ENCODE measurements at places on chromosomes 3 and 15. TPM values are rescaled to one million over a fixed set of nuclear protein-coding genes. Genes with fewer than 3 reads are reported as not detected.

The RCN2 gene
- 54.6 TPM for total RNA-seq

The SNTN gene
- not detected for total RNA-seq

The THRB gene
- total RNA-seq, result 27.3 TPM

The DAPK2 gene
- 5.0 TPM for total RNA-seq

The CD200 gene
- 11.9 TPM for total RNA-seq

The VGLL3 gene
- total RNA-seq, result 25.3 TPM

The DAG1 gene
- total RNA-seq, result 126 TPM

The SLC9A9 gene
- total RNA-seq, result 0.50 TPM

GRCh38 chr15:91426412-91426811 lies 326.4 kb downstream of the SV2B start:
- DNase-seq, result no peak

DNA sequence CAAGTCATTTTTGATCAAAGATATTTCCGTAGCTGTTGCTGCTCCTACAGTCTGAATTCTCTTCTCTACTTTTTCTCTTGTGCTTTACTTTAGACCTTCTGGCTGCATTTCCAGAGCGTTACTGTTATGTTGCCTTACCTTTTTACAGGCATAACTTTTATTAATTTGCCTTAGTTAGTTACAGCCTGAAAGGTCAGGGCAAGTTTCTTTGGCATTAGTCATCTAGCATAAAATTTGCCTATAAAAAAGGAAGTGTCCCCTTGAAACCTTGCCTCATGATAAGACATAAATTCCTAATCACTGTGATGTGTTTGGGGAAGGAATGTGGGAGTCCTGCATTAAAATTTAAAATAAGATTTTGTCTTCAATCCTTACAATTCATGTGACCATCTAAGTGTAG lies 618.5 kb downstream of the NR2F2 start:
- DNase-seq, result no peak

DNA sequence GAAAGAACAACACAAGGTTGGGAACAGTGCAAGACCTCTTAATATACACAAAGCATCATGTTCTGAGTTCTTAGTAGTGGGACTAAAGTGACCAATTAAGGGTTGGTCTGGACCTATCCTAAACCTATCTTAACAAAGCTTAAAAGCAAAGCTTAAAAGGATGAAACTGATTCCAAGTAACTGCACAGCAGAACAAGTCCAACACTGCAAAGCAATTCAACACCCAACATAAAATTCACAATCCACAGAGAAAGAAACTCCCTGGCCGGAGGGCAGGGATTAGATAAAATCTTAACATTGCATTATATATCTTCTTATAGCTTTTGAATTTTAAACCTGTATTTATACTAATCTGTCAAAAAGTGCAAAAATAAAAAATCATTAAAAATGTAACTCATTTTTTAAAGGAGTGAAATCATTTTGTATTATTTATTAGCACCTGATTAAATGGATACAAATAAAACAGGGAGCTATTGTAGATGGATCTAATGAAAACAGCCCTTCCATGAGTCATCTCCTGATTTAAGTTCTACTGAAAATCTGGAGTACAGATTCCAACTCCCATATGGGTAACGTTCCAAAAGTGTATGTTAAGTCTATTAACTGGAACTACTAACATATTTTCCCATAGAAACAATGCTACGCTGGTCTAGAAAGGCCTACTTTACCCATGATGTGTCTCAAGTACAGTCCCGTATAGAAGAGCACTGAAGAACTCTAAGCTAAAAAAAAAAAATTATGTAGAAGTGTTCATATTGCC lies 34.9 kb downstream of the PIK3R4 start:
- no peak for DNase-seq

GRCh38 chr3:187006864-187007630 lies 76.7 kb downstream of the ST6GAL1 start:
- DNase-seq, result no peak

DNA sequence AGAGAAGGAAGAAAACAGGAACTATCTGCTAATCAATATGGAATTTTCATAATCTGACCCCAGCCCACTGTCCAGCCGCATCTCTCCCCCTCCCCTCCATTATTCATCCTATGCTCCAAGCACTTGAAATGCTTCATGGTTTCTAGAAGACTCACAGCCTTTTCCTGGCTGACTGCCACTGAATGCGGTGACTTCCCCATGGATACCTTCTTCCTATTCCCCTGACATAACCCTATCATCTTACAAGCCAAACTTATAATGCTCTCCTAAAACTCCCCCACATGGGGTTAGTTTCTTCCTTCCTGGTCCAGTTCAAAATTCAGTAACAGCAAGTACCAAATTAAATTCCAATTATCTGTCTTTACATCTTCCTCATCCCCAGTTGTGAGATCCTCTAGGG lies 31.2 kb upstream of the PTX3 start:
- DNase-seq, result no peak

DNA sequence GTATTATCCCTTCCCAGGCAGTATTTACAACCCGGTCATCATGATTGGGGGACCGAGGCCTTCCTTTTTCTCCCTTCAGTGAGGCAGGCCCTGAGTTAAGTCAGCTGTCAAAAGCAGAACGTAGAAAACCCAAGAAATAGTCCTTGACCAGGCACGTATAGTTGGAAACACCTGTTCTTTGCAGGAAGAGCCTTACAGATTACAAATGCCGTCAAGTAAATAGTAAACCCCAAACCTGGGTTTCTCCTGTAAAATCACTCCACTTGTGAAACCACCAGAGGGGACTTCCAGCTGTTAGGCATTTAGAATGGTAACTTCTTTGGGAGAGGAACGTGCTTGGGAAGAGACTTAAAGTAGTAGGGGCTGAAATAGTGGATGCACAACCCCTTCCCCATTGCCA lies 1.0 kb upstream of the BTBD1 start:
- DNase-seq, result no peak

- DNase-seq, result no peak
Observed at GRCh38 chr3:146178006-146178689, 17.2 kb upstream of the PLOD2 start.

- DNase-seq, result no peak
Observed at GRCh38 chr3:29440413-29441305, 159.8 kb downstream of the RBMS3 start.

GRCh38 chr3:138371070-138371965 lies 22.9 kb downstream of the MRAS start:
- DNase-seq, result no peak

DNA sequence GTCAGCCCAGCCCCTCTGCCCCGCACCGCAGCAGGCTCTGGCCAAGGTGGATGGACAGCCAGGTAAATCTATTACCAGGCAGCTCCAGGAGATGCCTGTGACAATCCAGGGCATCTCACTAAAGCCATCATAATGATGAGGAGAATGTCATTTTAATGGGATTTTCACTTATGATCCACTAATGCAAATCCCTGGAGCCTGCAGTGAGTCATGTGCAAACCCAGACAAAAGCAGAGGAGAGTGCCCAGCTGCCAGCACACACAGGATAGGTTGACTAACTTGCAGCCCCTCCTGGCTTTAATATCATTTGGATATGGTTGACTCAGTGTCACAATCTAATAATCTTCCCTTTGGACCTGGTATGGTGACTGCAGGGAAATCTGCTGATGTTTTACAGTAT lies 206.9 kb upstream of the TRIM42 start:
- no peak for DNase-seq

- no peak for DNase-seq
Observed at GRCh38 chr3:58962040-58962651, 87.7 kb downstream of the CFAP20DC start.

- no peak for DNase-seq
Observed at GRCh38 chr3:156997351-156997750, 162.6 kb downstream of the CCNL1 start.

DNA sequence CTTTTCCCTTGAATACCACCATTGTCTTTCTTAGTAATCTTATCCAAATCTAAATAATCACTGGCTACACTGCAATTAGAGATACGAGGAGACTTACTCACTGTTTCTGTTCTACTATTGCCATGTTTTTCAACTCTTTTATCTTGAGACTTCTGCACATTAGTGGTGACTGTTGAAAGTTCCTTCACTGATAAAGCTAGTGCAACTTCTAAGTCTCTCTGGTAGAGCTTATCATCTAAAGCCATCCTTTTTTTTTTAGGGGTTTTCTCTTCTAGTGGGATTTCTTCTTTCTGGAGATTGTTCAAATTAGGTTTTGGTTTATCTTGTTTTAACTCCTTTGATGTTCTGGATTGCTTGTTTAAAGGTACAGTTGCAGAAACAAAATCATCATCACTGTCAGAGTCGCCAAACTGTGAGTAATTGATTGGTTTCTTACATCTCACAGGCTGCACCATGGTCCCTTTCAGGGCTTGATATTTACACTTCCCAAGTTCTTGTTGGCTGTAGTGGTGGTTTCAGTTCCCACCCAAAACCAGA lies 37.7 kb downstream of the NCK1 start:
- DNase-seq, result no peak

DNA sequence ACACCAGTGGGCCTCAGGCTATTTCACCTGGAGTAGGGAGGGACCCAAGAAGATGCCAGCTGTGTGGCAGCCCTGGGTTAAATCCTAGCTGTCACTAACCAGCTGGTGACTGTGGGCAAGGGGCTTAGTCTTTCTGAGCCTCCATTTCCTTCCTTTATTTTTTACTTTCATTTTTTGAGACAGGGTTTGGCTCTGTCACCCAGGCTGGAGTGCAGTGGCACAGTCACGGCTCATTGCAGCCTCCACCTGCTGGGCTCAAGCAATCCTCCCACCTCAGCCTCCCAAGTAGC lies 108.0 kb upstream of the SMAD3 start:
- DNase-seq, result no peak

DNA sequence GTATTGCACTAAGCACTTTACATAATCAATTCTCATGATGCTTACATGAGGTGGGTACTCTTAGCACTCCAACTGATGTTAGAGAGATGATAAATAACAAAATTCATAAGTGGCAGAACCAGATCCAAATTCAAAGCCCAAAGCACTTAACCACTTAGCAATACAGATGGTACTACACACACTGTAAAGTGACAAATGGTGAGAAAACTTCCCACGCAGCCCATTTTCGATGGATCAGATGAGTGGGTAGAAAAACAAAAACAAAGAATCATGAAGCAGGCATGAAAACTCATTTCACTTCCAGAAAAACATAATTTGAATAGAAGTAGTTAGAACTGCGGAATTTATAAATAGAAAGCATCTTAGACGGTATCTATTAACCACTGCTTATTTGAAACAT lies 66.2 kb downstream of the FRMD4B start:
- no peak for DNase-seq

Data from type B pancreatic cell (in vitro differentiated cells).